NCI-H1105 (cell line): ENCODE measurements at places on chromosomes 11 and 22.

DNA sequence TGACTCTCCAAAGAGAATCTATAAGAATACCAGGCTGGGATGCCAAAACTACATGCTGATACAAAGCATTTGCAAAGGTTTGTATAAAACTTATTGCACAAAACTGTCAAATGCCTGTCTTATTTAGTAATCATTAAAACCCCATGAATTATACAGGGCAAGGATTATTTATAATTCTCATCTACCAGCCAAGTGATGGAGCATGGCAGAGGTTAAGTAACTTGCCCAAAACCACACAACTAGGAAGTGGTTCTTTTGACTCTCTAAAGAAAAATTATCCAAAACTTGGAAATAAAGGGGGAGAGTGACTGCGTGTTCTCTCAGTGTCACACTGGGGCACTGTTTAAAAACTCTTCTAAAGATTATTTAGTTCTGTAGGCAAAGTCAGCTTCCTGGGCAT is 17.4 kb upstream of the CLMP start:
- no peak for DNase-seq

- DNase-seq = no peak
These were observed 82.8 kb downstream of the NAT10 start for GRCh38 chr11:34188181-34188580.

- DNase-seq = no peak
These were observed 27.7 kb upstream of the RRM1 start for GRCh38 chr11:4066910-4067309.

GRCh38 chr22:23205339-23206049 is 25.2 kb downstream of the BCR start:
- no peak for DNase-seq
